ENCODE measurements at places on chromosomes 1 and 21. TPM values are rescaled to one million over a fixed set of nuclear protein-coding genes. Genes with fewer than 3 reads are reported as not detected.

Gene LCK
- not detected for total RNA-seq

Gene ALPL
- 2.9 TPM for total RNA-seq

Gene NCDN
- 16.6 TPM for total RNA-seq

Gene IL24
- total RNA-seq = not detected

Gene NR1I3
- not detected for total RNA-seq

Gene DNASE2B
- total RNA-seq = not detected

Gene ARHGEF11
- 19.8 TPM for total RNA-seq

Gene SHISA4
- 13.5 TPM for total RNA-seq

Gene CCDC185
- total RNA-seq = not detected

Gene MYOG
- not detected for total RNA-seq

Gene CD84
- total RNA-seq = not detected

Gene NOC2L
- 94.6 TPM for total RNA-seq

Gene RGS16
- 0.30 TPM for total RNA-seq

Gene SLC35E2B
- total RNA-seq = 24.9 TPM

Gene MAN1C1
- 0.08 TPM for total RNA-seq

Gene ADAMTS1
- total RNA-seq = 200 TPM
